ENCODE measurements at places on chromosomes 12 and 14. TPM values are rescaled to one million over a fixed set of nuclear protein-coding genes. Genes with fewer than 3 reads are reported as not detected.

- no peaks in the 10 kb centered on the region for H3K4me1 ChIP-seq
- no peak for DNase-seq
- no peaks in the 10 kb centered on the region for H3K36me3 ChIP-seq
- no peaks in the 10 kb centered on the region for H3K27me3 ChIP-seq
Measured at GRCh38 chr12:81542065-81543010, 216.8 kb downstream of the PPFIA2 start.

- no peak overlapping the region for H3K4me3 ChIP-seq
- H3K27ac ChIP-seq: no peak overlapping the region
- peaks cover 4% of the 10 kb centered on the region for H3K36me3 ChIP-seq
- H3K27me3 ChIP-seq: no peaks in the 10 kb centered on the region
Measured at GRCh38 chr12:89651192-89651591, 57.4 kb downstream of the ATP2B1 start.

- DNase-seq: no peak
- H3K4me3 ChIP-seq: no peak overlapping the region
- no peaks in the 10 kb centered on the region for H3K27me3 ChIP-seq
- no peaks in the 10 kb centered on the region for H3K36me3 ChIP-seq
- H3K27ac ChIP-seq: no peak overlapping the region
- H3K4me1 ChIP-seq: no peaks in the 10 kb centered on the region
Measured at GRCh38 chr12:128652136-128652751, 171.5 kb downstream of the SLC15A4 start.

DNA sequence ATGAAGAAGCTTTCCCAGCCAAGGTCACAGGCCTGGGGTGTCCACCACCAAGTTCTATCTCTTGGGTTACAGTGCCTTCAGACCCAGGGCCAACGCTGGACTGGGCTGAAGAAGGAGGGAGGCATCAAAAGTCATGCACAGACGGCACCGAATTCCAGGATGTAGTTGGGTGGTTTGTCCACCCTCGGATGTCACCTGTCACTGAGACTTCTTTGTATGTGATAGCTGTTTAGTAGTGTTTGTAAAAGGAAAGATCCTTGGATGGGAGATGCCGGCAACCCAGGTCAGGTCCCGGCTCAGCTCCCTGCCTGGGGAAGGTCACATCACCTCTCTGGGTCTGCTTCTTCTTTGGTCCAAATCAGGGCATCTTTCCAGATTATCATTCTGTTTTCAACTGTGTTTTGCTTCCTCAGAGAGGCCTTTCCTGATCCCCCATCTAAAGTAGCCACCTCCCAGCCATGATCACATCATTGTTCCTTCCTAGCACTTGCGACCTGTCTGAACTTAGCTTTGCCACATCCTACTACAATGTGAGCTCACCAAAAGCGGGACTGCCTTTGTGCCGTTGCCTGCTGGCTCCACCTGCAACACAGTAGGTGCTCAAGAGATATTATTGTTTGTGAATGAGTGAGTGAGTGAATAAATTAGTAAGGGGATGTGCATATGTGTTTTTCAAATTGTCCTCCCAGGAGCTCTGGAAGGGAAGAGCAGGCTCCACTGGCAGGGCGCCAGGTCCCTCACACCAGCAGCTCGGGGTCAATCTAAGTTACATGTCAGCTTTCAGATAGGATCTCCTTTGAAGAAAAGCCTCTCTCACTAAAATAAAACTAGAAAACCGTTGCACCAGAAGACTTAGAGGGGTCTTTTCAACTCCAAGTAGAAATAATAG, 2.1 kb downstream of the TSPAN11 start:
- no peak for DNase-seq
- H3K4me1 ChIP-seq: no peaks in the 10 kb centered on the region
- peaks cover 22% of the 10 kb centered on the region for H3K27me3 ChIP-seq
- no peaks in the 10 kb centered on the region for H3K36me3 ChIP-seq
- H3K27ac ChIP-seq: no peak overlapping the region
- H3K4me3 ChIP-seq: no peak overlapping the region

DNA sequence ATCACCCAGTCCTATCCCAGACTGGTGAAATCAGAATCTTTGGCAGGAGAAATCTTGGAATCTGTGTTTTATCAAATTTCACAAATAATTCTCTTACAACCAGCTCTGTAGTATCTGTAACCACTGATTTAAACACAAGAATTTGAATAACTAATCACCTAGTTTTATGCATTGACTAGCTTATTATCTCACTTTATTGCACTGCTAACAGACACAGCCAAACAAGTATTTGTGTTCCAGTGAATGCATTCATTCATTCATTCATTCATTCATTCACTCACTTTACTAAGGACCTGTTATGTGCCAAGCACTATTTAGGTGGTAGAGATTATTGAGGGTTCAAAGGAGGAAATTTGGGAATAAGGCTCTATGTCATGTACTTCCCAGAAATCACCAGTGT, 16.2 kb downstream of the LRRC74A start:
- H3K4me3 ChIP-seq: no peak overlapping the region
- no peaks in the 10 kb centered on the region for H3K36me3 ChIP-seq
- DNase-seq: no peak
- no peaks in the 10 kb centered on the region for H3K27me3 ChIP-seq
- no peak overlapping the region for H3K27ac ChIP-seq

GRCh38 chr12:92055877-92056276, 89.8 kb downstream of the BTG1 start:
- no peak overlapping the region for H3K27ac ChIP-seq
- H3K36me3 ChIP-seq: no peaks in the 10 kb centered on the region
- H3K4me3 ChIP-seq: no peak overlapping the region
- peaks cover 12% of the 10 kb centered on the region for H3K4me1 ChIP-seq
- H3K27me3 ChIP-seq: no peaks in the 10 kb centered on the region

DNA sequence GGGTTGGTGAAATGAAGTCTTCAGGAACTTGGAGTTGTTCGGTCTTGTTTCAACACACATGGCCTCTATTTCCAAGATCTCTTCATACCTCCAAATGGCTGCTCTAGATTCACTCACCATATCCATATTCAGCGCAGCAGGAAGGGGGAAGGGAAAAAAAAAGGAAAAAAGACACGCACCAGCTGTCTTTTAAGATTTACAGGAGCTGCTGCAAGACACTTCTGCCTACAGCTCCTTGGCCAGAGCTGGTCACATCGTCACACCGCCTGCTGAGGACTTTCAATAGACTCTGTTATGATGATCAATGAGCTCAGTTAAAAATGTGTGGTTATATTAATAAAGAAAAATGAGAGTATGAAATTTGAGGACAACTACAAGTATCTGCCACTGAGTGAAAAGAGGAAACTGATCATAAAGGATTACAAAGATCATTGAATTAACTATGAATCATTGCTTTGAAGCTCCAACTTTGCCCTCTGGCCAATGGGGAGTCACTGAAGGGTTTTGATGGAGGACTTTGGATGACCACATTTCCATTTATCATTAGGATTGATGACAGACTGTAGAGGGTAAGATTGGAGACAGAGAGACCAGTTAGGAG, 182.1 kb upstream of the HMGA2 start:
- DNase-seq: no peak
- H3K4me1 ChIP-seq: no peaks in the 10 kb centered on the region
- no peak overlapping the region for H3K27ac ChIP-seq
- no peaks in the 10 kb centered on the region for H3K36me3 ChIP-seq
- no peak overlapping the region for H3K4me3 ChIP-seq
- no peaks in the 10 kb centered on the region for H3K27me3 ChIP-seq

DNA sequence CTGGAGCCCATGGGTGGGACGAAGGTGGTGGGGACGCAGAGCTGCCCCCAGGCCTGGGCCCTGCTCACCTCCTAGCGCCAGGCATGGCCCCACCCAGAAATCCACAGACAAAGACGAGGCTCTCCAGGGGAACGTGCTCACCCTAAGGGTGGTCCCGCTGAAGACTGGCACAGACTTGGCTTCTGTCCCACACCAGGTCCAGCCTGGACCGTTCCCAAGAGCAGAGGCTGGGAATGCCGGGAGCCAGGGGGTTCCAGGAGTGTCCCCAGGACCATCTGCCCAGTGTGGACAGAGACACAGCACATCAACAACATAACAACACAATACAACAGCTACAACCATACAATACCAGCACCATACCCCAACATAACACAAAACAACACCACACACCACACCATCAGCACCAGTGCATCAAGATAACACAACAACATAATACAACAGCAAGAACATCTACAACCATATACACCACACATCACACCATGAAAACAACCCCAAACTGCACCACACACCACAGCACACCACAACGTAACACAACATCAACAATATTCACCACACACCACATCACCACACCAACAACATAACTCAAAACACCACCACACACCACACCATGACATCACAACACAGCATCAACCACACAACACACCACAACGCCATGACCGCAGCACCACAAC, 329.6 kb downstream of the ADGRD1 start:
- H3K27me3 ChIP-seq: no peaks in the 10 kb centered on the region
- no peak overlapping the region for H3K27ac ChIP-seq
- no peak for DNase-seq
- no peak overlapping the region for H3K4me3 ChIP-seq

DNA sequence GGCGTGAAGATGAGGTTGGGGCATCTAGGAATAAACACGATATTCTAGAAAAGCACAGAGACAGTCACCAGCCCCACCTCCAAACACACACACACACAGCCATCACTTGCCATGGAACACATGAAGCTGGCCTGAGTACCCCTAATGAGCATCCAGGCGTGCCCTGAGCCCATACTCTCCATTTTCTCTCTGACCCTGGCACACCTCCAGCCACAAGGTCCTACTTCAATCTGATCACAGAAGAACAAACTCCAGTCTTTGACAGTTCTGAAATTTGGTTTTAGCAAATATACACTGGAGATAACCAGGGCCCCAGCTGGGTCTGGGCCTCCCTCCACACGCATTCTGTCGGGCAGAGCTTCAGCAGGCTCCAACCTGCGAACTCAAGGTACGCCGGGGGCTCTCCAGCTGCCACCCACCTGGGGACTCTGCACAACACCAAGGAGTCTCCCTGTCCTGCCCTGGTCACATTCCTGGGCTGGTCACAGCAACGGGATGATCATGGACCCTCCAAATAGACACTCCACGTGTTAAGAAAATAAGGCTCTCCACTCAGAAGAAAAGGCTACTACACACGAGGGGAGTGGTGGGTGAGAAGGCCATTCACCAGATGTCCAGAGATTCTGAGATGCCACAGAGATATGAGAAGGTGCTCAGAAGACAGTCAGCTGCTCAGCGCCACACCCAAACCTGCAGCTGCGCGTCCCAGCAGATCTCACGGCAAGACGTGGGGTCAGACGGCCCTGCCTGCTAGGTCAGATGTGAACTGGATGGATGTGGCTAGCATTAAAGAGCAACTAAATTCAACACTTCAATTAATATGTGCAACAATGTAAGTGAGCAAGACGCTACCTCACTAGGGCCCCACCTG, 57.0 kb upstream of the PNMA1 start:
- H3K27ac ChIP-seq: peak overlapping the region; percentile 93
- H3K4me1 ChIP-seq: peaks cover 76% of the 10 kb centered on the region
- no peaks in the 10 kb centered on the region for H3K27me3 ChIP-seq
- no peak for DNase-seq
- H3K36me3 ChIP-seq: no peaks in the 10 kb centered on the region
- H3K4me3 ChIP-seq: peak overlapping the region; percentile 16

DNA sequence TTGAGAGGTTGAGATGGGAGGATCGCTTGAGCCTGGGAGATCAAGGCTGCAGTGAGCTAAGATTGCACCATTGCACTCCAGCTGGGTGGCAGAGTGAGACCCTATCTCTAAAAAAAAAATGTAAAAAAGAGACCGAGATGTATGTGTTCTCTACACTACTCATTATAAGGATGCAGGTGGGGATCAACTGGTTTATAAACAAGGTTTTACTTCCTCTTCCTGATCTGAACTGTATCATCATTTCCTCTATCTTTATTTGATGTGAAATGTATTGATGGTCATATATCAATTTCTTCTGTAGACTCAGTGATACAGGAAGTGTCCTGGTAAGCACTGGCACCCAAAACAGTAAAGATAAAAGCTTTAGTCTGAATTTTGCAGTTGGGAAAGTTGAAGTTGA, 20.1 kb upstream of the USP44 start:
- H3K4me1 ChIP-seq: peaks cover 9% of the 10 kb centered on the region
- DNase-seq: no peak
- no peak overlapping the region for H3K27ac ChIP-seq
- no peaks in the 10 kb centered on the region for H3K36me3 ChIP-seq
- no peaks in the 10 kb centered on the region for H3K27me3 ChIP-seq

- peaks cover 5% of the 10 kb centered on the region for H3K36me3 ChIP-seq
- no peaks in the 10 kb centered on the region for H3K27me3 ChIP-seq
- H3K4me1 ChIP-seq: no peaks in the 10 kb centered on the region
- no peak overlapping the region for H3K4me3 ChIP-seq
Measured at GRCh38 chr12:71780237-71780822, 25.7 kb downstream of the RAB21 start.

Gene NKX2-1
- total RNA-seq: not detected

Gene DHRS2
- 0.58 TPM for total RNA-seq

Gene CLEC6A
- total RNA-seq: not detected

Gene GSG1
- total RNA-seq: not detected

Data from GM12878 (cell line).